ENCODE measurements at places on chromosomes 2 and 18.

DNA sequence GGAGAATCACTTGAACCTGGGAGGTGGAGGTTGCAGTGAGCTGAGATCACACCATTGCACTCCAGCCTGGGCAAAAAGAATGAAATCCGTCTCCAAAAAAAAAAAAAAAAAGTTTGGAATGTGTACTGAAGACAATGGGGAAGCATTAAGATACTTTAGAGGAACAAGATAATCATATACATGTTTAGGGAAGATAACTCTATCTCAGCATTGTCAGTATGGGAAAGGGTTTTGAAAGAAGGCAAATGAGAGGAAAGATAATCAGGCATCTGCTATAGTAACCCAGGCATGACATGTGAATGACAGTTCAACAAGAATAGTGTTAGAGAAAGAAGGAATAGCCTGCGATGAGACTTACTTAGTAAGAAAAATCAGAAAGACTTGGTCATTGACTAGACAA, 112.0 kb downstream of the ATAD2B start:
- no peak for DNase-seq

GRCh38 chr2:217356781-217357180, 496.9 kb upstream of the TNP1 start:
- DNase-seq, result no peak

GRCh38 chr2:191758518-191759507, 80.9 kb downstream of the NABP1 start:
- DNase-seq, result peak; percentile 39

- no peak for DNase-seq
Measured at GRCh38 chr2:236862526-236862925, 223.2 kb upstream of the COPS8 start.

DNA sequence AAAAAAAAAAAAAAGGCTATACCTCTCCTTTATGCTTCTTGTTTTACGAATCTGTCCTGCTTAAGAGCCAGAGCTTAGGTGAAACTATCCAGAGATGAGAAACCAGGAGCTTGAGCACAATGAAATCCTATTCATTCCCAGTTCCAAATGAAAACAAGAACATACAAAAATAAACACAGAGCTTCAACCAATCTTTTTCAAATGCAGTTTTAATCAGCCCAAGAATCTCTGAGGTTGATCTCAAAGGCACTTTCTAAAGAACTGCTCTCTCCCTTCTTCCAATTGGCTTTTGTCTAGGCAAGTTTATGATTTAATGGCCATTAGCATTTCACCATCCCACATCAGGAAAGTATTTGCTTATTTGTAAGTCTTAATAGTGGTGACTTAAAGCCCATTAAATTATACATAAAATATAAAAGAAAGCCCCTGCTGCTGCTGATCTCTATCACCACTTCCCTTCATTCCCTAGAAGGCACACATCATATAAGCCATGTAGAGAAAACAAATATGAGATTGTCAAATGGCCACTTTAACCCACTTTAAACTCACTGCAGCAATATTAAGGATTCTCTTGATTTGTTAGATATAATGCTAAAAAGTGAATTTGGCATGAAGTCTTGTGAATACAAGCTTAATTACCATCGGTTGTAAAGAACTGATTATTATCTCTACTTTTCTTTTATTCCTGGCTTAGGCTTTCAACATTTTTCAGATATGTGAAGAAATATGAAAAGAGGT, 29.3 kb upstream of the SCN9A start:
- no peak for DNase-seq

DNA sequence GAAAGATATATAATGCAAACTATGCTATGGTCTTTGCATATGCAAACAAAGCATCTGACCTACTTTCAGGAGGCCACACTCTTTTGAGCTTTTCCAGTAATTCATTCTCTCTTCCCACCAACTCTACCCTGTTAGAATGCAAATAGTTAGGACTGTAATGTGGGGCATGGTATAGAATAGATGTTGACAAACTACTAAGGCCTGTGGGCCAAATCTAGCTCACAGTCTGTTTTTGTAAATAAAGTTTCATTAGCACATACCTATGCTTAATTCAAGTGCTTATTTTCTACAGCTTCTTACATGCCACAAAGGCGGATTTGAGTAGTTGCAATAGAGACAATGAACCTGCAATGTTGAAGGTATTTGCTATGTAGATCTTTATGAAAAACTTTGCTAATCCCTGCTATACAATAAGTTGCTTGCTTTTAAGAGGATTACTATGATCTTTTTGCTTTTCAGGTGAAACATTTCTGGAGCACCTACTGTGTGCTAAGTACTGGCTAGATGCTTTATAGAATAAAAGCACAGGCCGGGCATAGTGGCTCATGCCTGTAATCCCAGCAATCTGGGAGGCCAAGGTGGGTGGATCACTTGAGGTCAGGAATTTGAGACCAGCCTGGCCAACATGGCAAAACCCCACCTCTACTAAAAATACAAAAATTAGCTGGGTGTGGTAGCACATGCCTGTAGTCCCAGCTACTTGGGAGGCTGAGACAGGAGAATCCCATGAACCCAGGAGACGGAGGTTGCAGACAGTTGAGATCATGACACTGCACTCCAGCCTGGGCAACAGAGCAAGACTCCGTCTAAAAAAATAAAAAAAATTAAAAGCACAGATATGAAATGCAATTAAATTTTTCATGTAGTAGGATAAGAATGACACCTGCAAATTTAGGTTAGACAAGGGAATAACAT, 267.8 kb downstream of the DPP10 start:
- no peak for DNase-seq

- no peak for DNase-seq
Measured at GRCh38 chr18:12007063-12007462, 25.8 kb downstream of the IMPA2 start.

- DNase-seq, result no peak
Measured at GRCh38 chr2:105909215-105909614, 164.5 kb downstream of the NCK2 start.

- DNase-seq, result no peak
Measured at GRCh38 chr2:176090862-176091261, 1.7 kb upstream of the HOXD13 start.

DNA sequence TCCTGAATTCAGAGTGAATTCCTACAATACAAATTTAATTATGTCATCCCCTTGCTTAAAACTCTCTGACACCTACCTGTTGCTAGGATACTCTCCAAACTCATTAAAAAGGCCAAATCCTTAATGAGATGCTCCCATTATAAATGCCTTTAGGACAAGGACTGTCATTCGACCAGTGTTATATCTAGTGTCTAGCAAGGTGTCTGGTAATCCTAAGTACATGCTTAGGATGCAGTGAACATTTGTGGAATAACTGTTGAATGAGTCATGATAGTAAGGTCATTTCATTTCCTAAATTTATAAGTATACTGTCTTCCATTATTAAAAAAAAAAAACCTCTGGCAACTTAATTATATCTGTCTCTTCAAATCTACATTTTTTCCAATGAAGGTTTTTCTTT, 588.9 kb upstream of the NRXN1 start:
- peak; percentile 45 for DNase-seq

DNA sequence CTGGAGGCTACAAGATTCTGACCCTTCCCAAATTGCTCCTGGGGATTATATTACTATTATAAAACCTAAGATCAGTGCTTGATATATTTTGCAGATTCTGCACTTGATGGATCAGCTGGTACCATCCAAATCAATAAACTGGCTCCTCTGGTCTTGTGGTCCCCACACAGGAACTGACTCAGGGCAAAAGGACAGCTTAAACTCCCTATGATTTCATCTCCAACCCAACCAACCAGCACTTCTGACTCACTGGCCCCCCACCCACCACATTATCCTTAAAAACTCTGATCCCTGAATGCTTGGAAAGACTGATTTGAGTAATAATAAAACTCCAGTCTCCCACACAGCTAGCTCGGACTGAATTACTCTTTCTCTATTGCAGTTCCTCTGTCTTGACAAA, 82.1 kb downstream of the TMEM163 start:
- no peak for DNase-seq

DNA sequence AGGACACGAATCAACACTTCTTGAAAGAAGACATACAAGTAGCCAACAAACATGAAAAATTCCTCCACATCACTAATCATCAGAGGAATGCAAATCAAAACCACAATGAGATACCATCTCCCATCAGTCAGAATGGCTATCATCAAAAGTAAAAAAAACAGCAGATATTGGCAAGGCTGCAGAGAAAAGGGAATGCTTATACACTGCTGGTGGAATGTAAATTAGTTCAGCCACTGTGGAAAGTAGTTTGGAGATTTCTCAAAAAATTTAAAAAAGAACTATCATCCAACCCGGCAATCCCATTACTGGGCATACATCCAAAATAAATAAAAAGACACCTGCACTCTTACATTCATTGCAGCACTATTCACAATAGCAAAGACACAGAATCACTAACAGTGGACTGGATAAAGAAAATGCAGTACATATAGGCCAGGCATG, 78.7 kb downstream of the GRB14 start:
- peak; percentile 94 for DNase-seq

GRCh38 chr2:62884514-62884913, 166.1 kb upstream of the OTX1 start:
- DNase-seq, result peak; percentile 23

DNA sequence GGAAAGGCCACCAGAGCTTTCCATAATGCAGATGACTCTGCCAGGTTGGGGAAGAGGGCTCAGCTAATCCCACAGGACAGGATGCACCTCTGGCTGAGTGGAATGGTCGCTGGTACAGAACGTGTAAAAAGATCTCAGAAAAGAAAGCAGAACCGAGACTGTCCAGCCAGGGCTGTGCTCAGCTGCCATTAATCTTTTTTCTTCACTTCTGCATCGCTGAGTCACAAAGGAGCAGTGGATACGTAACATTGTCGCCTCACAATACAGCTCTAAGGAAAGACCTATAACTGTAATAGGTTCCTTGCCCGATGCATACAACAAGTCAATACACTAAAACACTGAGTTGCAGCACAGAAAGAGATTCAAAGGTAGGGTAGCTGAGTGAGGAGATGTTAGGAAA, 354.2 kb downstream of the EN1 start:
- DNase-seq, result no peak

DNA sequence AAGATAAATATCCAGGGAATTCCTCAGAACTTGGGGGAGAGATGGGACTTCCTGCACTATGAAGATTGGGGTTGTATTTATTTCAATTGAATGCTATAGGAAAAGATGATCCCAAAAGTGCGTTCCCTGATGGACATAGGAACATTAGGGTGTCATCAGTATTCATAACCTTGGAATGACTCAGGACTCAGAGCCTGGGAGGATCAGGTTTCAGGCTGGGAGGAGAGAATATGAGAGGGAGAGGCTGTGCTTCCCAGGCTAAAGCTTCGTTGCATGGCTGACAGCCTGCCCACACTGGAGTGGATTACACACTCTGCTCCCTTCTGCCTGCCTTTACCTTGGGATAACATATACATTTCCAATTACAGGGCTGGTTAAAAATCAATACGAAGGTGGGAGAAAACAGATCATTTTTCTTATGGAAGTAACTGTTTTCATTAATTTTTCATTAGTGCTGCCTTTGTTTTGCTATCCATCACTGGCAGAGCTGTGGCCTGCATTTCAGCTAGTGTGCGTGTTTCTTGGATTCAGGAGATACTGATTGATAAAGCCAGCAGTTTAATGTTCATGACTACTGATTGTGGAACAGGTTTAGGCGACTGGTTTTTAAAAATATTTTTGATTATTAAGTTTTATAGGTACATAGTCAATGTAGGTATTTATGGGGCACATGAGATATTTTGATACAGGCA, 118.7 kb downstream of the KCTD1 start:
- DNase-seq, result peak; percentile 87

DNA sequence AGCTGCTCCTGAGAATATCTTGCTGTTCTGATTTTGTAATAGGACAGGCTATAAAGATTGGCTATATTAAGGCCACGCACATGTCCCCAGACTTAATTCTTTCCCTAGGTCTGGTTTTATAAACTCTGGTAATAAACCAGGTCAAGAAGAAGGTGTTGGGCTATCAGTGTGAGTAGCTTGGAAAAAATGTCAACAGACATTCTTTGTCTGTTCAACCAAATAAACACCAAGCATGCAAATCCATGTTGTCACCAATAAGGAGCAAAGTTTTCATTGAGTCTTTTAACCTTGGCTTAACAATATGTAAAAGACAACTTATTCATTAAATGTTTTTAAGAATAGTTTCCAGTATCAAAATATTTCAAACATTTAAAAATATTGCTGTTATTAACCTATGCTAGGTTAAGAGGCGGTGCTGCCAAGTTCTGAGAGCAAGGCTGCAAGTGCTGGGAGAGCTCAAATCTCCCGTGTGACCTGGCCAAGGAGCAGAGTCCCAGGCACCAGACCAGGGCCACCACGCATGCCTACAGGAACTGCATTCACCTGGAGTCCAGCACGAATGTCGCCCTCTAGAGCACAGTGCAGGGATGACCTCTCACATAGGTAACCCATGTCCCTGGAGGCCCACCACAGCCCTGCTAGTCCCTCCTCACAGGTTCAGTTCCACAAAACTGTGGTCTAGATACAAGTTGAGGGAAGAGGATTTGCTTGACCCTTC, 120.5 kb upstream of the POU3F3 start:
- no peak for DNase-seq

GRCh38 chr2:189153619-189154018, 25.9 kb downstream of the COL5A2 start:
- peak; percentile 85 for DNase-seq

- no peak for DNase-seq
Measured at GRCh38 chr2:2708575-2709430, 377.7 kb upstream of the MYT1L start.

GRCh38 chr18:26919627-26920026, 54.1 kb upstream of the AQP4 start:
- peak; percentile 2 for DNase-seq

DNA sequence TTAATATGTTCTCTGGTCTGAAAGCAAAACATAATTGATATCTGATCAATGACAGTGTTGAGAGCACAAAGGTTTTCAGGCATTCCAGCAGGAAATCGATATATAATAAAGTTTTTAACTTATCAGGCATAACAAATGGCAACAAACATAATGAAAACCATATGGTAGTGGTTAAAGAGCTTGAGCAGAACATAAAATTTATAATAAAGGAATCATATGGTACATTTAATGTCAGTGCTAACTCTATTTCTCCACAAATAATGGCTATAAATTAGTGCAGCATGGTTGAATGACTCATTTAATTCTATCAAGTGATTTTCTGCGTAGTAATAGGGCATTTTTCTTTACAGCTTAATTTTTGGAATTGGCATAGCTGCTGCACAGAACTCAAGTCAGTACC, 306.2 kb downstream of the FSIP2 start:
- DNase-seq, result peak; percentile 23

DNA sequence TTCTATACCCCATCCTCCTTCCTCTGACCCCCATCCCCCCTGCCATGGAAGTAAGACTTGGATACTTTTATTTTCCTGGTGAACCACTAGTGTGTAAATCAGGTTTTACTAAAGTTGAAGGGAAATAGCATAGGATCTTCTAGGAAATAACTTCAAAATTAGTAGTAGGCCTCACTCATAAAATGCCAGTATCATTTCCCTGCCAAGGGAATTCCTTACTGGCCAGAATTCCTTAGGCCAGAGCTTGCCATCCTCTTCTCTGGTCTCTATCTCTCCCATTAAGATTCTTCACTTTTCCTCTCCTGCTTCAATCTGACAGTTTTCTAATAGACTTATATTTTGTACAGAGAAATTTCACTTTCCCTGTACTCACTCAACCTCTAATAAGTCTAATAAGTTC, 322.8 kb upstream of the TANK start:
- no peak for DNase-seq

GRCh38 chr2:68452158-68452900, 14.8 kb downstream of the FBXO48 start:
- no peak for DNase-seq

Data from fibroblast of skin of abdomen (primary cell).